Stimulated activated memory B cell treated with anti-CD40 and anti-IgM and Interleukin-4, amounts not matched to agents 10 μg/mL and 1 μg/mL and 100 μg/mL, for 72 hours (primary cell): ENCODE measurements at places on chromosomes 6 and 20.

GRCh38 chr6:18148304-18149025, 6.4 kb downstream of the TPMT start:
- no peak for ATAC-seq

DNA sequence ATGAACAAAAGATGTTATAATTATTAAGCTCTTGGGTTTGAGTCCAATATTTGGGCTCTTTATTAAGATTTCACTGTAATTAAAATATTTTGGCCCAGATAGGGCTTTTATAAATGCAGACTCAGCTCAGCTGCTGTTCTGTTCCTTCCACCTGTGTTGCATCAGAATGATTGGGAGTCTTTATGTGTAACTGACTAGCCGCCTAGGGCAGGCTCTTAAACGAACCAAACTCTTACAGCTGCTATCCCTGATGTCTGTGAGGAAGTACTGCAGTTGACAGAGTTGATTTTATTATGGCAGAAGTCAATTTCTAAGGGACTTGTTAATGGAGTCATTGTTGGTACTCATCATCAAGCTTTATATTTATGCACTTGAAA, 144.7 kb downstream of the MYO6 start:
- ATAC-seq: no peak

DNA sequence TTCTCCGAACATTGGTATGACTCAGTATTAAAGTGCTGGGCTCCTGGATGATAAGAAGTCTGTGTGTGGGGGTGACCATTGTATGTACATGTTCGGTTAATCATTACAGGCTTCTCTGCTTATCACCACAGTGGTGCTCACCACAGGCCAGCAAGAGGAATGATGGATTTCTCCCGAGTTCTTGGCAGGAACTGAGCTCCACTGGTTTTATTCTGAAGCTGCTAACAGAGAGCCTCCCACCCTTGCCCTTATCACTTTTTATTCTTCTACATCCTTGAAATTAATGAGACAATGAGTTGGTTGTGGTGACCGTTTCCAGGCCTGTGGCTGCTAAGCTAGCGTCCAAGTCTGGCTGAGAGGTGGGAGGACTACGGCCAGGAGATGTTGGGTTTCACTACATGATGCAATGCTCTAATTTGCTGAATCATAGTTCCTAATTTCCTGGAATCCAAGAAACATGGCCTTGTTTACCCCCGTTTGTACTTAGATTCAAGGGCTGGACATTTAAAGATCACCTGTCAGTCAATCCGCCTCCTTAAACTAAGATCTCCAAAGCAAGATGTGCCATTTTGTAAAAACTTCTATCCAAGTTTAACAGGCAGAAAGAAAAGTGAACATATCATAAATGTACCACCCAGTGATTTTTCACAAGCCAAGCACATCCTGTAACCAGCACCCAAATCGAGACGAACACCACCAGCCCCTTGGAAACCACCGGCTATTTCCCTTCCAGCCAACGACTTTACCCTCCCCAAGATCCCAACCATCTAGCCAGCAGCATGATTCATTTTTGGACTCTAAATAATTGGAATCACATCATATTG, 172.5 kb downstream of the FOXA2 start:
- ATAC-seq: no peak

- peak; percentile 24 for ATAC-seq
These were observed 622 bp upstream of the KIZ start for GRCh38 chr20:21125072-21125848.

GRCh38 chr6:105862936-105863607, 223.1 kb upstream of the PRDM1 start:
- ATAC-seq: peak; percentile 76

- ATAC-seq: no peak
These were observed 6.3 kb downstream of the RTN4IP1 start for GRCh38 chr6:106623039-106623438.

DNA sequence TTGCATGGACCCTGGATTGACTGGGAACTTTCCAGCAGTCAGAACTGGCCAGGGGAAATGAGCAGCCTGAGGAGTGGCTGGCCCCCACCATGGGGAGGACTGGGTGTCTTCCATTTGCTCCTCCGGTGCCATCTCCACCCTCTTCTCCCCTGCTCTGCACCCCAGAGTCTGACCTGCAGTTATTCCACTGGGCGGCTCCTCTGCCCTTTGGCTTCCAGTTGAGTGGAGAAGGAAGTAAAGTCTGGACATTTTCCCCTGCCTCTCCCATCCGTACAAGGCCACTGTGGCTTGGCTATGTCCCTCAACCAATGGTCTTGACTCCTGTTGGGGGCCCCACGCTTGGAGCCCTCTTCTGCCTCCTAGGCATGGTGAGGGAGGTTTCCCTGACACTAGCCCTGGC, 47.9 kb upstream of the NEDD9 start:
- no peak for ATAC-seq

GRCh38 chr6:2914318-2914660, 11.2 kb upstream of the SERPINB9 start:
- no peak for ATAC-seq

GRCh38 chr6:130583268-130583667, 217.5 kb downstream of the TMEM200A start:
- ATAC-seq: no peak

DNA sequence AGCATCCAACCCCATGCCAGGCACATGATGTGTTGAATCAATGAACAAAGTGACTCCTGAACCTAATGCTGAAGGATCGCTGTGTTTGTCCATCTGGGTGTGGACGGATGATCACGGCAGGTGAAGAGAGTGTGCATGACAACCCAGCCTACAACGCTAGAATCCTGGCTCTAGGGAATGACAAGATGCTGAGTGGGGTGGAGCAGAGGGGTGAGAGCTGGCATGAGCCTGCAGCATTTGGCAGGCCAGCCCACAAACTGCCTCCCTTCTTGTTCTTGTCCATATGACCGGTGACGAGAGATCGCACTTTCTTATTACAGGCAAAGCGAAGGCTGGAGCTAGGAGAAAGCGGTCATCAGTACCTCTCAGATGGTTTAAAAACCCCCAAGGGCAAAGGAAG, 54.7 kb upstream of the CDKAL1 start:
- no peak for ATAC-seq

- no peak for ATAC-seq
These were observed 106.4 kb upstream of the SSTR4 start for GRCh38 chr20:22928679-22929078.

DNA sequence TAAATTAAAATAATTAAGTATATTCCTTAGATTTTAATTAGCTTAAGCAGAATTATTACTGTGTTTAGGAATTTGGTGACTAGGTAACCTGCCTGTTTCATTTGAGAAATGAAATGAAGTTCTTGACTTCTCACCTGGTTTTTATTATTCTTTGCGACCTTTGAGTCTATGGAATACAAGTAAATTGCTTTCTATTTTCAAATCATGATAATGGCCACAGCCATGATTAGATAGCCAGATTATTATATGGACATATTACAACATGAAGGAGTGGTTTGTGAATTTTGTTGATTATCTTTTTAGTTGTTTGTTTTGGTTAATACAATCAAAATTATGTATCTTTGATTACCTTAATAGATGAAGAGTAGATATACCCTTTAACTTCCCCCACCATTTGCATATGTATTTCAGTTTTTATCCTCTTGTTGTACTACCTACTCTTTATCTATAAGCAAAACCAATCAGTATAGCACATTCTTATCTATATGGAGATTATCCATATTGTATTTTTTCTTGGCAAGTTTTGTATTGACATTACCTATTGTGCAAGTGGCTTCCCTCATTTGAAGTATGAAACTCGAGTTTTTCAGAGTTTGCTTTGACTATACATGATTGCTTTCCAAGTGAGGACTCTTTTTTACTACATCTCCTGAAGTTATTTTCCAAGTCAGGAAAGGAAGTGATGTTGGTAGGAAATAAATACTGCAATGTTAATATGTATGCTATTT, 47.9 kb downstream of the CD2AP start:
- ATAC-seq: no peak

- ATAC-seq: no peak
These were observed 423.8 kb upstream of the ID4 start for GRCh38 chr6:19413323-19413722.

- ATAC-seq: no peak
These were observed 28.3 kb upstream of the CSNK2A1 start for GRCh38 chr20:571754-572441.

DNA sequence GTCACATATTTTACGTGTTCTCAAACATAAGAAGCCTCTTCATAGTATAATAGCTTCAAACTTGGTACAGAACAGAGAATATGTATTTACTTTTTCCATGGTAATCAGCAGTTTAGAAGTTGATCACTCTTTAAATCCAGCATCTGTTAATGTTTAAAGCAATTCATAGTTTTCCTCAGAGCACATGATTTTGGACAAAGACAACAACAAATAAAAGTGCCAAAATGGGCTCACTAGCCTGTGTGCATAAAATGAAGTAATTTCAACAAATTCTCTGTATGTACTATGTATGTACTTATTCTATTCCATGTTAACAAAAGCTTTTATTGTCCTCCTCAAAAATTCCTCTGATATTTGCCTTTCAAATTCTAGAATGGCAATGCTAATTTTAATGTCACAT, 38.1 kb upstream of the UST start:
- no peak for ATAC-seq

GRCh38 chr6:109309917-109310316, 72.3 kb downstream of the CD164 start:
- ATAC-seq: no peak

DNA sequence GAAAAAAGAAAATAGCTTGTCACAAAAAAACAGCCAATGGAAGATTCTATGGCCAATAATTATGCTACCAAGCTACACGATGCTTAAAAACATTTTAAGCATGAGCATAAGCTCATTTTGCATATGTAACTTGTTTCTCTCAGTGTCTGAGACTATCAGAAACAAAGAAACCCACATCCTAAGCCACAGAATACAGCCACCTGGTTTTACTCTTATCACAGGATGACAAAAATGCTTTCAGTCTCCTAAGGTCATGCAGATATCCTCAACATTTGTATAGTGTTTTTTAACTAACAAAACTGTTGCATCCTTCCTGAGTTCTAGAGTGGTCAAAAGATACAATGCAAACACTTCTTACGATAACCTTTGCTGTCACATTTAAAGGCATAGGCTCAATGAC, 172.1 kb upstream of the RUNX2 start:
- peak; percentile 80 for ATAC-seq
